Activated naive CD8-positive, alpha-beta T cell treated with anti-CD3 and anti-CD28 coated beads, Interleukin-2, amount 10 ng/mL, durations not matched to agents 7 days and 5 days (primary cell): ENCODE measurements at places on chromosomes 16 and 17.

- no peak for DNase-seq
Measured at GRCh38 chr17:74153821-74154430, 49.6 kb upstream of the RPL38 start.

- no peak for DNase-seq
Measured at GRCh38 chr16:66382966-66383299, 16.4 kb downstream of the CDH5 start.

DNA sequence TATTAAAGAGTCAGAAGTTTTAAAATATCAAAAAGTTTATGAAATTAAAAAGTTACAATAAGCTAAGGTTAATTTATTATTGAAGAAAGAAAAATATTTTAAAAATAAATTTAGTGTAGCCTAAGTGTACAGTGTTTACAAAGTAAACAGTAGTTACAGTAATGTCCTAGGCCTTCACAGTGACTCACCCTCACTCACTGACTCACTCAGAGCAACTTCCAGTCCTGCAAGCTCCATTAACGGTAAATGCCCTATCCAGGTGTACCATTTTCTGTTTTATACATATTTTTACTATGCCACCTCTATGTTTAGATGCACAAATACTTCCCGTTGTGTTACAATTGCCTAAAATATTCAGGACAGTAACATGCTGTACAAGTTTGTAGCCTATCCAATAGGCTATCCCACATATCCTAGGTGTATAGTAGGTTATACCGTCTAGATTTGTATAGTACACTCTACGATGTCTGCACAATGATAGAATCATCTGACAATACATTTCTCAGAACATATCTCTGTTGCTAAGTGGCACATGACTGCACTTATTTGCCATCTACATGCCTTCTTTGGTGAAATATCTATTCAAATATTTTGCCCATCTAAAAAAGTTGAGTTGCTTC, 67.2 kb upstream of the WSB1 start:
- DNase-seq, result no peak

GRCh38 chr16:55323637-55324271, at the start of gene IRX6:
Gene IRX6 (plus strand): TSS chr16:55324203. CDS start chr16:55325092, 889 bp downstream.
- no peak for DNase-seq

DNA sequence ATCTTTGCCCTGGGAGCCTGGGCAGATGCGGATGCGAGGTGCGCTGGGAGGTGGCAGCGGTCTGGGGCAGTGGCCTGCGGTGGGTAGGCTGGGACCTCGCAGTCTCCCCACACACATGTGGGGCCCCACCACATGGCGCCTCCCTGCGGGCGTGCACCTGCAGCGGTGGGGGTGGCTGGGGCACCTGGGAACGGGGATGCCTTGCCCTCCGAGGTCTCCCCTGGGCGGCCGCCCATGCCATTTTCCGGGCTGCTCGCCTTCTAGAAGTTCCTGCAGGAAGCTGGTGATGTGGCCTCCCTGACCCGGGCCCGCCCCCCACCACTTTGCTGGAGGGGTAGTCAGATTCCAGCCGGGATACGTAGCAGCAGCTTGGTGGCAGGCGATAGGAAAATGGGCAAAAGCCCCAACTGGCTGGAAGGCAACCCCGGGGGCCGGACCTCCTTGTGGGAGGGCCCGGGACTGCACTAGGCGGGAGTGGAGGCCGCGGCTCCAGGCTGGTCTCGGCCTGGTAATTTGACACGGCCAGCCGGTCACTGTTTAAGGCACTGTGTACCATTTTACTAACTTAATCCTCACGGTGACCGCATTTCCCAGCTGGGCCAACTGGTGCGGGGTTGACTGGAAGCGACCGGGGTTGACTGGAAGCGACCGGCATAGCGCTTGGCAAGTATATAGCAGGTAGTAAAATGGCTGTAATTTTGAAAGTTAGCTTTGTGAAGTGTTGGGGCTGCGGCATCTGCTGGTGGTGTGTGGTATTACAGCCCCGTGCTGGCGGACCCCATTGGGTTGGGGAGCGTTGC, 38.5 kb downstream of the IGF2BP1 start:
- peak; percentile 58 for DNase-seq

- no peak for DNase-seq
Measured at GRCh38 chr16:22681554-22682291, 132.2 kb upstream of the HS3ST2 start.

GRCh38 chr16:27025581-27025980, 41.1 kb upstream of the C16orf82 start:
- DNase-seq, result no peak

DNA sequence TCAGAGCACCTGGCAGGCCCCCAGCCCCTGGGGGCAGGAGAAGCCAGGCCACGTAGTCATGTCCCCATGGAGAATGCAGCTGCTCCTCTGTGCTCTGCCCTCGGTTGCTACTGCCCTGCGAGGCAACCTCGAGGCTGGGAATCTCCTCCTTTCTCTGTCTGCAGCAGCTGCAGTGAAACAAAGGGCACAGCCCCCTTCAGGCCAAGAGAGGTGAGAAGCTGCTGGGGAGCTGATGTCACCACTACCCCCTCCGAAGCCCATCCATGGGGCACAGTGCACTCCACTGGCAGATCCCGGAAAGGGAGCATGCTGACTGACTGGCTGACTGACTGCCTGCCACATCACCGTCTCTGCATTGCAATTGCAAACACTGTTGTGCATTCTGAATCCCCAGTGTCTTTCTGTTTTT, 103.7 kb downstream of the GRIN2A start:
- no peak for DNase-seq
